ENCODE measurements at places on chromosomes 11 and 22.

- DNase-seq: no peak
Observed at GRCh38 chr11:102560555-102561011, 30.0 kb upstream of the MMP7 start.

- DNase-seq: no peak
Observed at GRCh38 chr11:3145206-3145520, 19.9 kb downstream of the OSBPL5 start.

- DNase-seq: no peak
Observed at GRCh38 chr11:12731841-12732336, 57.7 kb downstream of the TEAD1 start.

- DNase-seq: no peak
Observed at GRCh38 chr11:133816146-133816870, 29.0 kb downstream of the SPATA19 start.

- no peak for DNase-seq
Observed at GRCh38 chr11:17351172-17351509, 459 bp upstream of the NCR3LG1 start.

- no peak for DNase-seq
Observed at GRCh38 chr22:49466878-49467595, 360.6 kb downstream of the BRD1 start.

GRCh38 chr11:118744046-118744445 lies 46.9 kb downstream of the DDX6 start:
- no peak for DNase-seq

GRCh38 chr11:111205632-111206385 lies 39.7 kb upstream of the POU2AF2 start:
- no peak for DNase-seq

GRCh38 chr22:48576333-48577013 lies 1251.2 kb downstream of the BRD1 start:
- DNase-seq: no peak

- no peak for DNase-seq
Observed at GRCh38 chr11:126720539-126721235, 279.9 kb downstream of the KIRREL3 start.

DNA sequence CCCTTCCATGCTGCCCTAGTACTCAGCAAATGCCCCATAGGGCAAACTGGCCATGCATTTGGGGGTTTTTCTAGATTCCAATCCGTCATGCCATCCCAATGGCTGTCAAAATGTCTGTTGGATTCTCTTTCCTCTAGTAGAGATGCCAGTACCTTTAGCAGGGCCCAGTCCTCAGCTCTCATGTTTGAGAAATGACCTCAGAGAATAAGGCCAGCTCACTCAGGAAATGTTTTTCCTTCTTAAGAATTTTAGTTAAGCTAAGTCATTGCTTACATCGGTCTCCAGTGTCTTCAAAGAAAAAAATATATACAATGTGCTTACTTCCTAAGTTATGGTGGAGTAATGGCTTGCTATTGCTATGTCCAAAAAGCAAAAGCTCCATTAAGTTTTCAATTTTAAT lies 14.1 kb upstream of the ALKBH3 start:
- DNase-seq: no peak

- DNase-seq: no peak
Observed at GRCh38 chr22:30294830-30295229, 5.5 kb upstream of the CASTOR1 start.

- DNase-seq: no peak
Observed at GRCh38 chr11:35427071-35427470, 7.7 kb upstream of the SLC1A2 start.

GRCh38 chr11:38648604-38649003 lies 2050.6 kb upstream of the RAG2 start:
- no peak for DNase-seq

- DNase-seq: no peak
Observed at GRCh38 chr22:23404689-23405365, 175.3 kb downstream of the IGLL1 start.

DNA sequence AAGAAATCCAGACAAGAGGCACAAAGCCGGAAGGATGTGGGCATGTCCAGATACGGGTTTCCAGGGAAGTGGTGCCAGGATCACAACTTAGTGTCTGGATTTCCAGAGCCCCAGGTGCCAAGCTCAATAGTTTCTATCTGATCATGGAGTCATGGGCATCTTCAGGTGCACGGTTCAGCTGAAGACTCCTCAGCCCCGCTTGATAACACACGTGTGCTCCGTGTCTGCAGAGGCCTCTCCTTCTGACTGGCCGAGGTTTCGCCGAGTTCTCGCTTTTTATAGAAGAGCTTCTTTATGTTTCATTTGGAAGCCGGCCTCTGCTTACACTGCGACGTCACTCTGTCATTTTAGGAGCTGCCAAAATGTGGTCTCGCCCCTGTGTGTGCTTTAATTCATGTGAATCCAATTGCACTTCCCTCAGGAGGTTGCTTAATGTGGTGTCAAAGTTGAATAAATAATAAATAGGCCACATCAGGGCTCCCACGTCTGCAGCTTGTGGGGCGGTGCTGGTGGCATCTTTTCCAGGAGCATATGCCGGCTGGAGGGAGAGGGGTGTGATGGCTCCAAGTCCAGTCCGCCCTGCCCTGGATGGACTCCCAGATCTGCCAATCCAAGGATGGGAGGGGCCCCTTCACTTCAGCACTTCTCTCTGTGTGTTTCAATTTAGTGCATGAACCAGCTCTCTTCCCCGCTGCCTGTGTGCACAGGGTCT lies 1410.8 kb downstream of the TBC1D22A start:
- DNase-seq: no peak

- no peak for DNase-seq
Observed at GRCh38 chr11:109490953-109491635, 69.1 kb downstream of the C11orf87 start.

DNA sequence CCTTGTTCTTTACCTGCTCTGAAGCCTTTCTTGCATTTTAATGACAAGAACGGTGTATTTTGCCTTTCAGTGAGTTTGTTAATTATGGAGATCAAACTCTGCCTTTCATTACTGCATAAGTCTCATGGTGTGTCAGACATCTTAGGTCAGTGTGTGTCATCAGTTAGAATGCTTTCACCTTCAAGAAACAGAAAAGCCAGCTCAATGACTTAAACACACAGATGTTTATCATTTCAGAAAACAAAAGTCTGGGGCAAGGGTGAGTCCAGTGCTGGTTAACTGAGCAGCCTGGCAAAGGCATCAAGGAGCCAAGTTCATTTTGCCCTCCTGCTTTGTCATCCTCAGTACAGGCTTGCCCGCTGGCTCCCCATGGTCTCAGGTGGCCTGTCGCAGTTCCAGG lies 54.5 kb downstream of the PACS1 start:
- no peak for DNase-seq

- DNase-seq: no peak
Observed at GRCh38 chr11:79973721-79974617, 533.1 kb upstream of the TENM4 start.

DNA sequence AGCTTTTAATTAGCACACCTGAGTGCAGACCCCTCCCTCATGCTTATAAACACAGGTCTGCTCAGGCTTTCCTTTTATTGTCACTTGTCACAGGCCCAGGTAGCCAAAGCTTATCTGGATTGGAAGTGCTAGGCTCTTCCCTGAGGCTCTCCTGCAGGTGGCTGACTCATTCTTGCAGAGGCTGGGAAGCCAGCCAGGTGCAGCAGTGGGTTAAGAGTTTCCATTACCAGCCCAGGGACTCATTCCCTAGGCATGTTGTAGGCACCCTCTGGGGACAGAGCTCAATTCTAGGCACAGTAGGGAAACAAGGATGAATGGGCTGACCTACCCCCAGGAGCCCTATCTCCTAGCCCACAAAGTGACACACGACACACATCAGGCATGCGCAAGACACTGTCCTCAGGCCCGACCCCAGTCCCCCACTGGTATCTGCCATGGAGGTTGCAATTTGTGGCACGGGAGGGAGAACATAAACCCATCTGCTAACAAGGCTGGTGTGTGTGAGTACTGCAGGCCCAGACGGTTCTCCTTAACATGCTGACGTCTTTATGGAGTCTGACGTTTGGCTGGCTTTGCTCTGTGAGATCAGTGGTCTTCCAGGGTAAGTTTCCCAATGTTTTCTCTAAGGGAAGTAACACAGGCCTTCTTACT lies 94.2 kb downstream of the ABTB2 start:
- DNase-seq: no peak

- no peak for DNase-seq
Observed at GRCh38 chr11:85749287-85749834, 61.6 kb downstream of the SYTL2 start.

- DNase-seq: no peak
Observed at GRCh38 chr11:22162756-22163155, 30.1 kb upstream of the ANO5 start.

- no peak for DNase-seq
Observed at GRCh38 chr11:10409207-10409661, 45.8 kb upstream of the AMPD3 start.

GRCh38 chr22:23899042-23899745 lies 5.0 kb downstream of the MIF start:
- no peak for DNase-seq

GRCh38 chr22:27194096-27194748 lies 536.8 kb downstream of the MIAT start:
- DNase-seq: no peak

DNA sequence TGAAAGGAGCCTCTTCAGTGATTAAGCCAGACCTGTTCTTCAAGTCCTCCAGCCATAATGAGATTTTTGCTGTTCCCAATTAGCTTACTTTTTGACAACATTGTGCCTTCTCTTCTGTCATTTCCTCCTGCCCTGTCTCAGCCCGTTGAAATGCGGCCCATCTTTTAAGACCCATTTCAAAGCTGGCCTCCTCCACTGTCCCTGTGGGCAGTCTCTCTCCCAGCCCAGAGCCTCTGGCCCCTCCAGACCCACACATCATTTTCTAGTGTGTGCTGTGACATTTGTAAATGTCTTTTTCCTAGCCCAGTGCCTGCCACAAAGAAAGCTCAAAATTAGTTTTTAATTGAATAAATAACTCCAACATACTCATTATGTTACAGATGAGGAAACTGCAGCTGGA lies 70.9 kb downstream of the BUD13 start:
- no peak for DNase-seq

DNA sequence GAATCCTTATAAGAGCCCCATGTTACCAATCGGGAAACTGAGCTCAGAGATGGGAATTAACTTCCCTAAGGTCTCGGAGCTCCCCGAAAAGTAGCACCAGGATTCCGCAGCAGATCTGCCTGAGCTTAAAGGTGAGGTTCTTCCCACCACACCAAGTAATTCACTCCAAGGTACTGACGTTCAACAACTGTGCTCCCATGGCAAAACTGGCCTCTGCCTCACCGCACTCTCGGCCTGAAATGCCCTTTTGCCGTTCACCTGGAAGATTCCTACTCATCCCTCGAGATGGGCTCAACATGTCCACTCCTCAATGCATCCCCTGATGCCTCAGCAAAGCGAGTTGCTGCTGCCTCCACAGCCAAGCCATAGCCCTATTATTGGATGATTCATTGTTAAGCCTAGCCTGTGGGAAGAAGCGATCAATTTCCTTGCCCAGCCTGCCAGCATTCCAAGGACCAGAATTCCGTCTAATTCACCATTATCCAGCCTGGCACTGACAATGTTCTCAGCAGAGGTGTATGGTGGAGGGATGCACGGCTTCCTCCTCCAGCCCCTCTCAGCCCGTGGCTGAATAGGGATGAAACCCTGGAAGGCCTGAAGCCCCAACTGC lies 4.2 kb downstream of the PLAAT3 start:
- no peak for DNase-seq

DNA sequence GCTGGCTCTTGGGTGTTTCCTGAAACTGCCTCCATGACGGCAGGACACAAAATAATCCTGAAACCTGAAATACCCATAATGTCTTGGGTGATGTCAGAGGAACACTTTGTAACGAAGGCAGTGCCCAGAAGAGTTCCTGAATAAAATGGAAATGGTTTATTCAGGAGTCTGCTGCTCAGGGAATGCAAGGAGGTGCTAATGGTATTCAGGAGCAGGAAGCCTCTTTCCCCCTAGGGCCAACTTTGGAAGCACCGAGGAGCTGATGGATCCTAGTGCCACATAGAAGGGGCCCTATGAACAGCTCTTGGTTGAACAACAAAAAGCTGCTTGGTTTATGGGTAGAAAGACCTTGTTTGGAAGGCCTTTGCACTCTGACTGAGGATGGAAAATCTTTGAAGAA lies 15.5 kb downstream of the TREH start:
- DNase-seq: no peak

DNA sequence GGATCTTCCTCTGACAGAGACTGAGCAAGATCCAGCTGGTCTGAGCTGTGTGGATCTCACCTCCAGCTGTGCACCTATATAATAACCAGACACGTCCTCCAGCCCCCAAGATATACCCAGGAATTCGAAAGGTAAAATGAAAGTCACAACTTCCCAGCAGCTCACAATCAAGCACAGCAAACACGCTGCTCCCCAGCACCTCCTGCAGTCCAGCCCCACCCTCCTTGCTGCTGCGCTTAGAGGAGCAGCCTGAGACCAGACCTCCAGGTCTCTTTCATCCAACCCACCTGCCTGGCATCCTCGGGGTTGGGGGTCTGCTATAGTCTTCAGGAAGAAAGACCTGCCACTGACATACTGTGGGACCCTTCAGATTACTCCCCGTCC lies 3.0 kb upstream of the APOL4 start:
- no peak for DNase-seq

DNA sequence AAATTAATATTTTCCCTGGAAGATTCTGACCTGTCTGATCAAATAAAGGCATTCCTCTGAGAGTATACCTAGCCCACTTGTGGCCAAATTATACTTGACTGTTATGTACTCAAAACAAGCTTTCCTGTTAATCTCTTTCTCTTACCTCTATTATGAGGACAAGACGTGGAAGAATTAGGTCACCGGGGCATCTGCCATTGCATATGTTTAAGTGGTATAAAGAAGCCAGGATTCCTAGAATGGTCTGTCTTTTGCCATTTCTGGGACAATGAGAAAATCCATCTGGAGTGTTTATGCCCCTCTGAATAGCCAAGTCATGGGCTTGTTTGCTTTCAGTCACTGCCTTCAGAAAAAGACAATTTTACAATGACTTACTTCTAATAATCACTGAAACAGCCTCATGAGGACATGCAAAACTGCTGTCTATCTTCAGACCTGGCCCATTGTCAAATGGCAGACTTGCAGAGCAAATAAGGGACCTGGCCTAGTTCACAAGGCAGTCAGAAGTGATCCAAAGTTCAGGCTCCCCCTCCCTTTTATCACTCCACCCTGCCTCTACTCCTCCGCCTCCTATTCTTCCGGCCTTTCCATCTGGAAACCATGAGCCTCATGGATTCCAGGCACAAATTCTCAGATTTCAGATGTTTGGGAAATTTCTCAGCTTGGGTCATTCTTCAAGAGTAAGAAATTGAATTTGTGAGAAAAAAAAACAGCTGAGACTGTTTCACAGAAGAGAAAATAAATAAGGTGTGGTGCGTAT lies 128.1 kb upstream of the LDLRAD3 start:
- DNase-seq: no peak

GRCh38 chr11:93403930-93404329 lies 73.4 kb downstream of the DEUP1 start:
- no peak for DNase-seq

All from activated T-cell treated with anti-CD3 and anti-CD28 coated beads for 24 hours (primary cell).